CD8-positive, alpha-beta memory T cell (primary cell): ENCODE measurements at places on chromosomes 2 and 18. TPM values are rescaled to one million over a fixed set of nuclear protein-coding genes. Genes with fewer than 3 reads are reported as not detected.
A peak's percentile ranks its signal among the peaks of the same experiment; 100 is the strongest.

Gene UGT1A10
- not detected for total RNA-seq

Gene SPATA3
- not detected for total RNA-seq

Gene VPS54
- total RNA-seq = 10.7 TPM

Gene DSG1
- not detected for total RNA-seq

Gene LAMA1
- not detected for total RNA-seq

Gene GNLY
- 9.0 TPM for total RNA-seq

Gene PSTPIP2
- total RNA-seq = 25.3 TPM

Gene CDH19
- total RNA-seq = not detected

Gene MTA3
- total RNA-seq = 20.0 TPM

Gene PHOSPHO2
- total RNA-seq = 6.3 TPM

Gene G6PC2
- total RNA-seq = not detected

Gene SEPTIN10
- total RNA-seq = 0.69 TPM

Gene MC5R
- not detected for total RNA-seq

Gene CXCR4
- 106 TPM for total RNA-seq

Gene DSC2
- total RNA-seq = not detected

DNA sequence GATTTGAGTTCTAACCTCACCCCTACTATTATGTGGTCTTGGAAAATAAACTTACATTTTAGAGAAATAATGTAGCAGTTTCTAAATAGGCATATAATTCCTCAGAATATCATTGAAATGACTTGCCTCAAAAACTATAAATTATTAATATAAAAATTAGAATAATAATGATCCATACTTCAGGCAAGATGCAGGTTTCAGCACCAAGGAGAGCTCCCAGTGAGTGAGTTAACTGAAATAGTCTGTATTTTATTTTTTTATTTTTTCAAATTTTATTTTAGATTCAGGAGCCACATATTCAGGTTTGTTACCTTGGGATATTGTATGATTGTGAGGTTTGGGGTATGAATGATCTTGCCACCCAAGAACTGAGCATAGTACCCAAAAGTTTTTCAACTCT is 472.2 kb upstream of the DCC start:
- DNase-seq = no peak

- DNase-seq = no peak
Measured at GRCh38 chr2:69073928-69074570, 61.1 kb downstream of the ANTXR1 start.

DNA sequence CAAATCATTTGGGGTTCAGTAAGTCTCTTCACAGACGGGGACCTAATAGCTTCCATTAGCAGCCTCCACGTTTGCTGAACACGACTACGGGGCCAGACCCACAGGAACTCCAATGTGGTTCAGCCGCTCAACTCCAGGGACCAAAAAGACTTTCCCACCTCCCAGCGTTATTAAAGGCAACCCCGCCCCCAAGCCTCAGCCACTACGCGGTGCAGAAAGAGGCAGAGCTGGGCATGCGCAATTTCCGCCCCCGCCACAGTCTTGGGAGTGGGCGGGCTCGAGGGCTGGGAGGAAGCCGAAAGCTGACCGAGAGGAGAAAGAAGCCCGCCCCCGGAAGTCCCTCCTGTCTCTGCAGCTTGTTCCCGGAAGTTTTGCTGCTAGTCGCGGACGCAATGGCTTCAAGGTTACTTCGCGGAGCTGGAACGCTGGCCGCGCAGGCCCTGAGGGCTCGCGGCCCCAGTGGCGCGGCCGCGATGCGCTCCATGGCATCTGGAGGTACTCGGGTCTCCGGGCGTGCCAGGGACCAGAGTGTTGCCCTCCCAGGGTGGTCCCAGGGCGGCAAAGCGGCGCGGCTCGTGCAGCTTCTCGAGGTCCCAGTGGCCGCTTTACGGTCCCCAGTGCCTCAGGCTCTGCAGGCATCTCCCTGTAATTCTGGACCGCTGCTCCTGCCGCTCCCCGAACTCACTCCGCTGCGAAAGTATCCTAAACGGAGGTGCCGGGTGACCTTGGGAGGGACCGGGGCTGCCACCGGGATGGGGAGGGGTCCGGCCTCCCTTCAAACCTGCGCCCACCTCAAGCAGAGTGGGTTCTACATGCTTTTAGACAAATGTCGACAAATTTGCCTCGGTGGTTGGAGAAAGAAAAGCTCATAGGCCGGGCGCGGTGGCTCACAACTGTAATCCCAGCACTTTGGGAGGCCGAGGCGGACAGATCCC is at the start of gene COX5B:
TSS of gene COX5B (plus strand) at position 368 of the 935 bp plus-strand sequence. CDS start at position 393, 25 bp downstream.
- peak; percentile 98 for DNase-seq

DNA sequence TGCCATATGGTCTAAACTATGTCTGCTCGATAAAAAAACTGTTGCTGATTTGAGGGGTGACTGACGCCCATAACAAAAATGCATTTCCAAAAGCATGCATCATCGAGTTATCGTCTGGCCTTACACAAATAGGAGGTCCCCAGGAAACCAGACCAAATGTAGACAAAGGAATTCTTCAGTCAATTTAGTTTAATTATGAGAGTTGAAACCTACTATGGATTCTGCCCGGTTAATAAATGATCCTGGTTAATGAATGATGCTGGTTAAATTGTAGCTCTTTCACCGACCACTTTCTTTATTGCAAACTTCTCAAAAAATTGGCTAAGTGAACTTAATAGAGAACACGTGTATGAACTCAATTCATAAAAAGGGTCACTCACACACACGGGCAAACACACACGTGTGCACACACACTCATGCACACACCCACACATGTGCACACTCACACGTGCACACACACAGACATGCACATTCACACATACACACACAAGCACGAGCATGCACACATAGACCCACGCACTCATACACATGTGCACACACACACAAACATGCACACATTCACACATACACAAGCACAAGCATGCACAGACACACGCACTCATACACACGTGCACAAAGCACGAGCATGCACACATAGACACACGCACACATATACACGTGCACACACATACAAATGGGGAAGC is 59.0 kb upstream of the SALL3 start:
- DNase-seq = no peak

GRCh38 chr2:120990451-120990871 is 254.8 kb downstream of the GLI2 start:
- DNase-seq = no peak

- DNase-seq = no peak
Measured at GRCh38 chr2:8609357-8609811, 72.5 kb upstream of the ID2 start.

- DNase-seq = no peak
Measured at GRCh38 chr18:76457475-76457874, 37.6 kb downstream of the ZNF516 start.

DNA sequence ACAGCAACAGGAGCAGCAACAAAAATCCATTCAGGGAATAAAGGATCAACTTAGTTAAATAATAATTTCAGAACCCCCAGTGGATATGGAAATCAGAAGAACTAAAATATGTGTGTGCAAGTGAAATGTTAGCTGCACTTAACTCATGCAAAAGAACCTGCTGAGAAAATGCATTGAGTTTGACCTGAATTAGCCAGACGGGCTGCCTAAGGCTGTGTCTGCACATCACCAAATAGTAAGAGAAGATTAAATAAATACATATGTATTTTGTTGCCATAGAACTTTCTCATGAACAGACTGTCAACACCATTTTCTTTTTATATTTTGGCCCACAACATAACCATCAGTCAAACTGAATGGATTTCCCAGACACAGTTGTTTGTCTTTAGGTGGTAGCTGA is 262.0 kb upstream of the PIK3C3 start:
- DNase-seq = no peak

- no peak for DNase-seq
Measured at GRCh38 chr18:8936619-8937018, 165.9 kb upstream of the NDUFV2 start.

- no peak for DNase-seq
Measured at GRCh38 chr2:1995987-1996386, 251.7 kb upstream of the PXDN start.

- DNase-seq = no peak
Measured at GRCh38 chr2:104539649-104540048, 314.3 kb upstream of the POU3F3 start.

- DNase-seq = no peak
Measured at GRCh38 chr2:112182581-112183034, 44.4 kb downstream of the FBLN7 start.

DNA sequence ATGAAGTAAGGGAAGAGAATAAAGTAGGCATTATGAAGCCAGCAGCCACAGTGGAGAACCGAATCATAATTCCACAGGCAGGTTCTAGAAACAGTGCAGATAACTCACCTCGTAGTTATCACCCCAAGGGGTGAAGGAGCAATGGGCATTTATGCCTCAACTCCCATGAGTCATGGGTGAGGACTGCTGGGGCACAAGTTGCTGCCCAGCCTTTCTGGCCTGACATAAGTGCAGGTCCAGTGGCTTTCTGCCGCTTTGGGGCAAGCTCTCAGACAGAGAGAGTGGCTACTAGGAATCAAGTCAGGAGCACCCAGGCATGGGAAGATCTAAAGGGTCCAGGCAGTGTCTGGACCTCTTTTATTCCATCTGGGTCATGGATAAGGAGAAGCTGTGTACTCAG is 149.8 kb downstream of the SUCLG1 start:
- DNase-seq = no peak

- no peak for DNase-seq
Measured at GRCh38 chr2:137963535-137964065, 673 bp upstream of the HNMT start.

DNA sequence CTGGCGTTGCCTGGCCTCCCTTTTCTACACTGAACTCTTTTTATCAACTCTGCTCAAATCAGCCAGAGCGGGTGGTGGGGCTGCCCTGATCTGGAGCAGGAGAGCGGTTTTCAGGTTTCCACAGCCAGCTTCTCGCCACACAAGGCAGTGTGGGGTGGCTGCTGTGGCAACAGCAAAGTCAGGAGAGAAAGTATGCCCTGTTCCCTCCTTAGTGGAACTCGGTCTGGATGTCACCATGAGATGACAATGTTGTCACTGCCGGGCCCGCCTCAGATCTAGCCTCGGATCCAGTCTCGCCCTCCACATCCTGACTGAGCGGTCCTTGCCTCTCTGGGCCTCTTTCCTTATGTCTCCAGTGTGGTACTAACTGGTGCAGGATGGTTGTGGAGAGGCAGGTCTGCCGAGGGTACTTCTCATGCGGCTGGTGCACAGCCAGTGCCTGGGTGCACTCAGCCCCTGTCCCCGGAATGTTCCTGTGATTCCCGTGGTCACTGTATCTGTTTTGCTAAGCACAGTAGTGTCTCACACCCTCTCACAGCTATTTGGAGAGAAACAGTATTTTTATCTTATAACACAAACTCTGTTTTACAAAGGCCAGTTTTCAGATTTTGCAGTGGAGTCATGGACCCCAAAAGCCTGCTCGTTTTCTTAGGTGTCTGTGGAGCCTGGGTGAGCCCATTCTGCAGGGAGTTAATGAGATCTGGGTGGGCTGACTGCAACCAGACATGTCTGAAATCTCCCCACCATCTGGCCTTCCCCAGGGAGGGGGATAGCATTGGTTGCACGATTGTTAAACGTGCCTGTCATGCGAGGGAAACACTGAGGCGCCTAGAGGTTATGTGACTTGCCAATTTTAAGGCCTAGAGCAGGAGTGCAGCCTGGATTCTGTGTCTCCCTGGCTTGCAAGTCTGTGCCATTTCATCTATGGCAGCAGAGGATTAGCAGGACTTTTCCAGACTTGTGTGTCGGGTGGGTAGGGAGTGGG is 261.1 kb upstream of the AGAP1 start:
- no peak for DNase-seq

DNA sequence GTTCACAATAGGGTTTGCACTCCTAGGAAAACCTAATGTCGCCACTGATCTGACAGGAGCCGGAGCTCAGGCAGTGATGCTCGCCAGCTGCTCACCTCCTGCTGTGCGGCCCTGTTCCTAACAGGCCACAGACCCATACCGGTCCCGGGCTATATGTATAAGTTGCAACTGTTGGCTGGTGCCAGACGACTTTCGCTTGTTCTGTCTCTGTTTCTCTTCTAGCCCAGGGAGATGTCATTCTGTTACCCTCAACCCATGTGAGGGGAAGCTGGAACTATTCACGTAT is 170.3 kb downstream of the BCL2 start:
- DNase-seq = no peak

- no peak for DNase-seq
Measured at GRCh38 chr2:152791979-152792378, 73.6 kb downstream of the ARL6IP6 start.

GRCh38 chr2:85420536-85421259 is 2.2 kb downstream of the SH2D6 start:
- DNase-seq = peak; percentile 83

GRCh38 chr18:8771930-8772329 is 66.6 kb downstream of the MTCL1 start:
- no peak for DNase-seq

DNA sequence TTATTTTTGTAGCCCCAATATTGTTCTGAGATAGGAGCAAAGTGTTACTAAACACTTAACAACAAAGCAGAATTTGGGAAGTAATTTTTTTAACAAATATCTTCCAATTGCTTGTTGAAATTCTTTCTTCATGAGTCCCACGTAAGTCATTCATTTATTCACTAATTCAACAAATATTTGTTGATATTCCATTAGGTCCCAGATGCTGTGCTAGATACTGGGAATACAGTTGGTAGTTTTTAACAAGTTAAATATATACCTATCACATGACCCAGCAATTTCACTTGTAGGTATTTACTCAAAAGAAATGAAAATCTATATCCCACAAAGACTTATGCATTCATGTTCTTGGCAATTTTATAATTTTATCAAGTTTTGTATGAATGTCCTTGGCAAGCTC is 7.0 kb upstream of the BBS5 start:
- no peak for DNase-seq

DNA sequence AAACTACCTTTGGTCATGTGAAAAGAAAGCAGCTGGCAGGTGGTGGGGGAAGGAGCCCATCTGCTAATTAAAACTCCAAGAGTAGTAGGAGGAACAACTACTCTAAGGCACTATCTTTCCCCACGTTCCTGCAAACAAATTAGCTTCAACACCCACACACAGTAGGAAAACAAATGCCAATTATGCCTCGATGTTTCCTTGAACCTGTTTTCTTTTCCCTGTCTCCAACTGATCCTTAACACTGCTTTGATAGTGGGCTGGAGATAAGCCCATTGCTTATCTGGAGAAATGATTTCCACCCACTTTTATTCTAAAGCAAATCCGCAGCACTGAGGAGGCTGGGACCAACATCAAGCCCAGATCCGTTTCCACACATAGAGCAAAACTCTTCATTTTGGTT is 36.0 kb downstream of the DDX18 start:
- no peak for DNase-seq

DNA sequence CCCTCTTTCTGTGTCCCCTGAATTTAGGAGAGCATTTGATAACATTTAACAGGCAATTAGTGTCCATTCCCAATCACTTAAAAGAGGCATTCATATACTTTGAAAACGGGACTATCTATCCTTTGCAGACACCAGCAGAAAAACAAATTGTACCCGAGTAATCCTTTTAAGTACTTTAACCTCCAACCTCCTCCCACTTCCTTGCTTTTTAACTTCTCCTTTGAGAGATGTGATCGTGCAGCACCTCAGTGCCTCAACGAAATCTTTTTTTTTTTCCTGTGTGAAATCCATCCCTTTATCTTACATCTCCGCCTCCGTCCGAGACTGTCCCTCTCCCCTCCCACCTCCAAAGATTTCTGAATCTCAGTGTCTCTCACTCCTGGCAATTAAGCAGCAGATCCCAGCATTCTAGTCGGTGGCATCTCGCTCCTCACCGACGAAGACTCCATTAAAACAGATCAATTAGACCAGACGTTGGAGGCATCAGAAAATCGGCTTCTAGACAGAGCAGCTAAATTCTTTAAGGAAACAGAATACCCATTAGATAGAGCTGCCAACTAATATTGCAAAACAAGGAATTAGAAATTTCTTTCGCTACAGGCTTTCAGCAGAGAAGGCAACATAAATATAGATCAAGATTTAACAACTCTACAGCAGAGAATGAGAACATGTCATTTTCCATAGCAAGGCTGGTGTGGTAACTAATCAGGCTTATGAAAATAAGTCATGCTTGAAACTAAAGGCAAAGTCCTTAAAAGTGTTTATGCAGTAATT is 1.9 kb upstream of the TMEFF2 start:
- DNase-seq = no peak
